ENCODE measurements at places on chromosomes 3 and 15.

DNA sequence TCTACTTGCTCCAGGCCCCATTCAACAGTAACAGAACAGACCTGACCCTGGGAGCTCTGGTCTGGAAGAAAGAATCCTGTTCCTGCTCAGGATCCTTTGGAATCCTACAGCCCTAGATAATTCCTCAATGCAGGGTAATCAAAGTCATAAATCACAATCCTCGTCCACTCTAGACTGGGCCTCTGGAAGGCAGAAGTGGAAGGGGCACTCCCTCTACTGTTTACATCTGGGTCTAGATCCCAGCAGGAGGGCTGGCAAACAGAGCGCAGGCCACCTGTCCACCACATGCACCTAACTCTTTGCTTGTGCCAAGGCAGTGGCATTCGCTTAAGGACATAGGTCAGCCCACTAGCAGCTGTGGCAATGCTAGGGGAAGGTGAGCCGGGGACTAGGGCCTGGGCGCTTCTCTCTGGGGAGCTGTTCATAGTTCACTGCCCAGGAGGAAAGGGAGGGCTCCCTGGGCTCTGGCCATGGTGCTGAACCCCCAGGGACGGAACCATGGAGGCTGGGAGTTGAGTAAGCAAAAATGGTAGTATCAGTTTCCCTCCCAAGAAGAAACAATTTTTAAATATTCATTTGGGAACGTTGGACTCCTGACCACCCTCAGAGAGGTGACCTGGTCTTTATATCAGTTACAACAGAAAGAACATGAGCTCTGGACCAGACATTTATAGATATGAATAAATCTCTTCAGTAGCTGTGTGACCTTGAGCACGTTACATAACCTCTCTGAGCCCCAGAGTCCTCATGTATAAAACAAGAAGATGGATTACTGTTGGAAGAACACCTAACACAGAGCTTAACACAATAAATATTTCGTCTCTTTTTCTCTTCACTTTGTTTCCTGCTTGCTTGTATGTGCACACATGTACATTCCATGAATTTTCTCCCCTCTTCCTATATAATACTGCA lies 90.2 kb downstream of the NTRK3 start:
- no peak for DNase-seq

- DNase-seq: no peak
Observed at GRCh38 chr15:100705841-100706240, 103.5 kb downstream of the ASB7 start.

DNA sequence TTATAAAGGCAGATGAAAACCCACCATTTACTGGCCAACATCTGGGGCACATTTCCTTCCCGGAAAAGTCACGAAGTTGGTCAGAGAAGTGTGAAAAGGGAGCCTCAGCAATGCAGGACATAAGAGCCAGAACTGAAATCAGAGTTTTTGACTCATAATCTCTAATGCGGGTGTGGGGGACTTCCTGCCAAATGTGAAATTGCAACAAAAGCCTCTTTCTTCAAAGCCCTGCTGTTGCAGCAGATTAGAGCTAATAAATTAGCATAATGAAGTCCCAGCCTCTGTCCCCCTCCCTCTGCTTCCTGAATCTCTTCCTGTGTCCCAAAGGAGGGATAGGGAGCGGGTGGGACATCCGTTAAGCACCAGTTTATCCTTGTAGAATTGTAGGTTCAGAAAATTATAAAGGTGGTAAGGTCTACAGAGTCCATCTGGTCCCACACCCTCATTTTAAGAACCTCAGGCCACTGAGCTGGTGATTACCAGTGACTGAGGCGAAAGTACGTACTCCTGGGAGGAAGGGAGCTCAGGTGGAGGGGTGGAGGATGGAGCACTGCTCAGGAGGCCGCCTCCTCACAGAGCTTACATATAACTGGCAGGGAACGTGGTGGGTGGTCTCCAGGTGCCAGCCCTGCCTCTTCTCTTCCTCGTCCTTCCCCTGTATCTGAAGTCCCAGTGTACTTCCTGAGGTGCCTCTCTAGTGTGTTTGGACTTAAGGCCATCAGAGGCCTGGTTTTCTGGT lies 35.0 kb downstream of the ST6GAL1 start:
- no peak for DNase-seq

DNA sequence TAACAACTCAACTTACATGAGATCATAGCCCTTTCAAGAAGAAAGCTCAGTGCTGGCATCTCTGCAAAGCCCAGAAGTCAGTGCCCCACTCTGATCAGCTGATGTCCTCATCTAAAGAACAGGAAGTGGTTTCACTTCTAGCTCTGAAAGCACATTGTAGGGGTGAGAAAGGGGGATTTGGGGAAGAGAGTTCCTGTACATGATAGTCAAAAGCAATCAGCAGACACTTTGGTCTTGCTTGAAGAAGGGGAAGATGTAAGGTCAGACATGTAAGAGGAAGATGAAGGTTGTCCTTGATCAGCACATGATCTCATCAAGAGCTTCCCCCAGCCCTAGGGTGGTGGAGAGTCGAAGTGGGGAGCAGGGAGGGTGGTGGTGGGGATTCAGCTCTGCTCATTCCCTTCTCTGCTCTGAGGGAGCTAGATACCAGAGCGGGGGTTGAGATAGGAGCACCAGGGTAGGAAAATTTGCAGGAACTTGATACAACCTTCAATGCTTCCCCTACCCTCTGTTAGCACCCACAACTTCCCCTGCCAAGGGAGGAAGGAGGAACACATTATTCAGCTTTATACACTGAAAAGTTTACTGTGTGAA lies 76.4 kb upstream of the ETV5 start:
- no peak for DNase-seq

DNA sequence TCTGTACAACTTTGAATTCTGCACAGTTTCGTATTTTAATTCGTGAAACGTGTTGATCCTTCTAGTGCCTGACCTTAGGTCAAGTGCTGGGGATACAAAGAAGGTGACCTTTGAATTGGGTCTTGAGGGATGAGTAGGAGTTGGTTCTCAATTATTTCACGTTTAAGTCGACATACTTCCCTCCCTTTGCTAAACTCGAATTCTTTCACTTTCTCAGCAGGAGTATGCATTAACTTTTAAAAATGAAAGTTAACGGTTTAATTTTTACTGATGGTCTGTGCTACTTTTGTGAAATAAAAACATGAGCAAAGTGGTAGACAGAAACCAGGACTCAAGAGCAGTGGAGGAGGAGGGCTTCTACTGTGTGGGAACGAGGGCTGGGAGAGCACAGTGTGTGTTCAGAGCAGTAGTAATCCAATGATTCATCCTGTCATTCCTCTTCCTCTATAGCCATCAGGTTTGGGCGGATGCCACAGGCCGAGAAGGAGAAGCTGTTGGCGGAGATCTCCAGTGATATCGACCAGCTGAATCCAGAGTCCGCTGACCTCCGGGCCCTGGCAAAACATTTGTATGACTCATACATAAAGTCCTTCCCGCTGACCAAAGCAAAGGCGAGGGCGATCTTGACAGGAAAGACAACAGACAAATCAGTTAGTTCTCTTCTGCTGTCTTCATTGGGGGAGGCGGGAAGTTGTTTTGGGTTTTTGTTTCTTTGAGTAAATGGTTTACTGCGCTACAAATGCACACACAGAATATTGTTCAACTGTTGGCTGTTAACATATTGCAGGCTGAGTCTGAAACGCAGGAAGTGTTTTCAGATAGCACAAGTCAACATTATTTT lies 78.6 kb upstream of the TSEN2 start:
- peak; percentile 60 for DNase-seq

- peak; percentile 37 for DNase-seq
Observed at GRCh38 chr15:98177966-98178592, 217.6 kb downstream of the ARRDC4 start.

DNA sequence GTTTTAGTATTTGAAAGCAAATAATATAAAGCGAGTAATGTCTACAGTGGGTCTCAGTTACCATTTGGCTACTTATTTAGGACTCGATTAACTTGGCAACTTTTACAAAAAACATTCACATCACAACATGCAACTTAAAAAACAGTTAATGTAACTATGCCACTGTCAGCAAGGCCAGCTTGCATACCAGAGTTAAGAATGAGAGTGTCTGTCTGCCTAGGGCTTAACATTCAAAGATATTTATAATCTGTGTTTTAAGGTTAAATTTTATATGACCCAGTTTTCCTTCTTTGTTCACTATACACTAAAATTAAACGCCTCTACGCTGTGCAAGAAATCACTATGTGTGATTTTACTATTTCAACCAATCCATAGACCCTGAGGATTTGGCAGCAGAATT lies 5.2 kb upstream of the CDAN1 start:
- DNase-seq: no peak

GRCh38 chr3:33377931-33378330 lies 62.3 kb downstream of the UBP1 start:
- DNase-seq: peak; percentile 42
